Stimulated activated CD8-positive, alpha-beta memory T cell treated with anti-CD3 and anti-CD28 coated beads, Interleukin-2, amount 100 ng/mL, for 48 hours (primary cell): ENCODE measurements at places on chromosomes 7 and 10.

DNA sequence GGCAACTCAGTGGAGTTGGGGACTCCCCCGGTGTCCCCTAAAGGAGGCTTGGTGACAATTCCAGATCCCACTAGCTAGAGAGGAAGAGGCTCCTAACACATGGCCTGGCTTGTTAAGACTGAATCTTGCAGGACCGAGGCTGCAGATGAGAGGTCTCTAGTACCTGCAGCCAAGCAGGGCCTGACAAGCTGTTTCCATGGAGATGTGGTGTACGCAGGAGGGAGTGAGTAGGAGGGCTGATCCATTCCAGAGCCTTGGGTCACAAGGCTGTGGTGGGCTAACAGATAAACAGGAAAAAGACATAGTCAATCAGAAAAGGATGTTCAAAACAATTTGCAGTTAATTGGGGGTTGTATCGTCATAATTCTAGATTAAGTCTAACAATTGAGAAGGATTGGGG lies 77.3 kb upstream of the MKLN1 start:
- no peak for DNase-seq

- DNase-seq = peak; percentile 17
Measured at GRCh38 chr7:129828989-129829736, 123.6 kb downstream of the UBE2H start.

- no peak for DNase-seq
Measured at GRCh38 chr7:190196-190595, 2.2 kb upstream of the FAM20C start.

GRCh38 chr7:75980430-75981202 lies 13.8 kb downstream of the TMEM120A start:
- DNase-seq = no peak

DNA sequence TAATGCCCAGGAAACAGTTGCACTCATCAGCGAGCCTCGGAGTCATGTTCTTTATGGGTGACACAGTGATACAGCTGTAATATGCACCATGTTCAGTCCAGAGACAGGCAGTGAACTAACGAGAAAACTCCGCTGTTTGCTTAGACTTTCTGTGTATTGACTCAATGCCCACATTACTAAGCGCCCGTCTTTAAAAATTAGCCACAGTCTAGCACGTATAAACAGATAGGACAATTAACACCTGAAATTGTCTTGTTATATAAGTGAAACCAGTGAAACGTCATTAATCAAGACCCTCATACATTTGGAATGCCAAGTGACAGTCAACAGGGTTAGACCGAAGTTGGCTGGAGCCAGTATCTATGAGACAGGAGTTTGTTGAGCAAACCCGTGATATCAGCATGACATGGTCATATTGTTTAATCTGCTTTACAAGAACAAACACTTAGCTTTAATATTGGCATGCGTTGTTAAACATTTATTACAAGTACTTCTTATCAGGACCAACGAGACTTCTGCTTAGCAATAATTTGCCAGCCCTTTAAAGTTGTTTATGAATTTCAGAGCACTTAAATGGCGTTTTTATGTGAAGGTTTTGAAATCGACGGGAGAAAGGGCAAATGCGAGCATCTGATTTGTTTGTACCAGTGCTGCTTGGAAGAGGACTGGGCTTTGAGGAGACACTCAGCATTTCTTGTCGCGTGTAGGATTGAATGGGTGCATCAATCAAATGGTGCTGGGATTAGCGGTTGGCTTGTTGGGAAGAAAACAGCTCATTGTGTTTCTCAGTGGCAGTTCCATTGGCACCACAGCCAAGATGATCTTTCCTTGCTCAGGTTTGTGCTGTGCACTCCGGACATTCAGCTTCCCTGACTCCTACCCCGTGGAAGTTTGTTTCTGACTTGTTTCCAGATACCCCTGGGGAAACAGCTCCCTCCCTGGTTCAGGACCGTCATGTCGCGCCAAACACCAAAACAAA lies 56.3 kb downstream of the CAMK1D start:
- no peak for DNase-seq
